ENCODE measurements at places on chromosomes 16 and 17.

- ATAC-seq = no peak
These were observed 12.4 kb downstream of the MYBBP1A start for GRCh38 chr17:4542726-4543191.

DNA sequence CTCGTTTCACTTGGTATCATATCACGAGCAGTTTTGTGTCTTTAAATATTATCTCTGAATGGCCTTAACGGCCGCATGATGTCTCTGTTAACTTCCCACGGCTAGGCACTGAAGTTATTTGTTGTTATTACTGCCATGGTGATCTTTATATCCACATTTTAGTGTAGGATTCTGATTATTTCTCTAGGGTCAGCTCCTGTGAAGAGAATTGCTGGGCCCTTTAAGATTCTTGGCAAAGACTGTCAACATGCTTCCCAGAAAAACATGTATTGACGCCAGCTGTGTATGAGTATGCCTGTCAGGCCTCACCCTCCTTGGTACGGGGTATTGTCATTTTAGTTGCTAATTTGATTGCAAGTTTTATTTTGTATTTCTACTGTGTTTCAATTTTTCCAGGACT is 263.5 kb downstream of the SNX29 start:
- ATAC-seq = 0 out of 3 replicates have a peak, but pooled peaks have one; percentile 38

DNA sequence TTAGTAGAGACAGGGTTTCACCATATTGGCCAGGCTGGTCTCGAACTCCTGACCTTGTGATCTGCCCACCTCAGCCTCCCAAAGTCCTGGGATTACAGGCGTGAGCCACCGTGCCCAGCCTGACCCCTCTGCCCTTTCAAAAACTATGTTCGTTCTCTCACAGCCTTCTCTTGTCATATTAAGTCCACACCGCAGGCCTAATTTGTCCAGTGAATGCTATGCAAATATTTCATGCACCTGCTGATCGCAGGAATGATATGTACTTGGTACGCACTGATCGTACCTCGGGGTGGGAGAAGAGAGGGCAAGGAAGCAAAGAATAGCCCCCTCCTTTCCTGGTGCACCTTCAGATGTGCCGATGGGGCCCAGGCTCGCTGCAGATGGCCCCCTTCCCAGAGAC is 3.0 kb upstream of the BIRC5 start:
- ATAC-seq = no peak

GRCh38 chr17:61504697-61505096 is 52.5 kb downstream of the TBX4 start:
- peak; percentile 90 for ATAC-seq

DNA sequence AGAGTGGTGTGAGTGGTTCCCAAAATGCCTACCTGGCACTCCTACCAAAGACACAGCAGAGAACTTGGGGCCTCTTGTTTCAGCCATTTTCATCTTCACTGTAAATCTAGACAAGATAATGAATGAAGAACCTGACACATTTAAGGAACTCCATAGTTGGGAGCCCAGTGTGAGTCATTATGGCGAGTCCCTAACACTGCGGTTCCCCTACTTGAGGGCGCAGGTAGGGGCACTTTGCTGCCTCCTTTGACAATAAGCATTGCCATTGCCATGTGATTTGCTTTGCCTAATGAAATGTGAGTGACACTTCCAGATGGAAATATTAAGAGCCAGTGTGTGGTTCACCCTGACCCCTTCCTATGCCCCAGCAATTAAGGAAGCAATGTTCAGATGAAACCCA is 517.6 kb downstream of the MAF start:
- ATAC-seq = no peak

- peak; percentile 82 for ATAC-seq
These were observed 574 bp downstream of the MPP3 start for GRCh38 chr17:43832168-43832975.

DNA sequence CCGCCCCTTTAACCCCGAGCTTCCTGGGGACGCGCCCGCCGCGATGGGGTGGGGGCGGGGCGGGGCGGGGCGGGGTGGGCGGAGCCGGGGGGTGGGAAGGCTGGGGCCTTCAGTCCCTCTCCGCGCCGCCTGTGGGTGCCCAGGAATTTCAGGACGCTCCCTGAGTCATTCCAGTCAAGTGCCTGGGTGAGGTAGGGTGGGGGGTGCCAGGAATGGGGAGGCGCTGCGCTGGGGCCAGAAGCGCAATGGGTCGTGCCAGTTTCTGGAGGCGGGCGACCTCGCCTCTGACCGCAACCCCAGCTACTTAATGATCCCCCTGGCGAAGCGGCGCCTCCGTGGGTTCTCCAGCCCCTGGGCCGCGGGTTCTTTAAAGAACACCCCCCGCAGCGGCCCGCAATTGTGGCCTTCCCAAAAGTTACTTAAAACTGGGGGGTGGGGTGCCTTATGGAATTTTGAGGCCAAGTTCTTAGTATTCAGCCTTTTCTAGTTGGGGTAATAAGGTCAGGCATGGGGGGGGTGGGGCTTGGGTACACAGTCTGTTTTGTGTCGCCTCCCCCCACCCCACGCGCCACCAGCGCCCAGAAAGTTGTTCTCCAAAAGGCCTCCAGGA is 826 bp upstream of the GSE1 start:
- peak; percentile 42 for ATAC-seq

DNA sequence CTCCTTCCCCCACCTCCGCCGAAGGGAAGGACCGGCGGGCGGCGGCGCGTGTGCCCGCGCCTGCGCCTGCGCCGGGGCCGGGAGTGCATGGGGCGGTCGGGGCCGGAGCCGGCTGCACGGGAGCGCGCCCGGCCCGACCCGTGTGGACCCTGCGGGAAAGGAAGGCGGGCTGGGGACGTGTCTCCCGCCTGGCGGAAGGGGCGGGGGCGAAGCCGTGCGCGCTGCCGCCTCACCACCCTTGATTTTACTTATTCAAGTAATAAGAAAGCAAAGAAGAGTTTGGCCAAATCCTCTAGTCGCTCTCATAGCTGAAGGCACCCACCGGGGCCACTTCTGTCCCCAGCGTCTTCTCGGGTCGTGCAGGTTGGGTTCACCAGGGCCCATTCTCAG is 596 bp upstream of the PFN1 start:
- peak; percentile 67 for ATAC-seq

DNA sequence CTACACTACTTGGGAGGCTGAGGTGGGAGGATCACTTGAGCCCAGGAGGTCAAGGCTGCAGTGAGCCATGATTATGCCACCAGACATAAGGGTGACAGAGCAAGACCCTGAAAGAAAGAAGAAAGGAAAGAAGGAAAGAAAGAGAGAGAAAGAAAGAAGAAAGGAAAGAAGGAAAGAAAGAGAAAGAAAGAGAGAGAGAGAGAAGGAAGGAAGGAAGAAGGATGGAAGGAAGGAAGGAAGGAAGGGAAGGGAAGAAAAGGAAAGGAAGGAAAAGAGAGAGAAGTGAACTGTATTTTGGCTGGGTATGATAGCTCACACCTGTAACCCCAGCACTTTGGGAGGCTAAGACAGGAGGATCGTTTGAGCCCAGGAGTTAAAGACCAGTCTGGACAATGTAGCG is 24.3 kb upstream of the PYY start:
- no peak for ATAC-seq

GRCh38 chr17:63442549-63443035 is 3.5 kb downstream of the CYB561 start:
- peak; percentile 51 for ATAC-seq

GRCh38 chr16:67975321-67976105 is 4.8 kb downstream of the DPEP3 start:
- no peak for ATAC-seq

GRCh38 chr17:17993366-17993765 is 20.7 kb downstream of the DRC3 start:
- ATAC-seq = no peak

DNA sequence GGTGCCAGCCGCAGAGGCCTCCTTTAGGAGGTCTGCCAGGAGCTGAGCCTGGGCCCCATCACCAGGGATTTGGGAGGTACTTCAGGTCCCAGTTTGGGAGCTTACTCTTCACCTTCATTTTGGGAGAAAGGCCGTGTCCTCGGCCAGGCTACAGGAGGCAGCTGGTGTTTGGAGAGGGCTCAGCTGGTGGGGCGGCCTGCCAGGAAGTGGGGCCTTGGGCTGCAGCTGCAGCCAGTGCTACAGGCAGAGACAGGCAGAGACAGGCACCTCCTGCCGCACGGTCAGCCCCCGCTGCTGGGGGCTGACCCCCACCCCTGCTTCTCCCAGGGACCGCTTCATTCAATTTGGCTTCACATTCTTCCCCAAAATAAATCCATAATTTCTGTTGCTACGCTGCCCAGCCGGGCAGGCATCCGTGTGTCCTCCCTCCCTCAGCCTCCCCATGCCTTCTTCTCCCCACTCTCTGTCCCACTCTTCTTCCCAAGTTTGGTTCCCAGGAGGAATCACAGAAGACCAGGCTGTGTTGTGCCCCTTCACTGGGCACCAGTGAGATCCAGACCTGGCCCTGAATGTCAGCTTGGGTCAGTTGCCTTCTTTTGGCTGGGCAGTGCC is 6.1 kb downstream of the TMEM235 start:
- ATAC-seq = no peak

DNA sequence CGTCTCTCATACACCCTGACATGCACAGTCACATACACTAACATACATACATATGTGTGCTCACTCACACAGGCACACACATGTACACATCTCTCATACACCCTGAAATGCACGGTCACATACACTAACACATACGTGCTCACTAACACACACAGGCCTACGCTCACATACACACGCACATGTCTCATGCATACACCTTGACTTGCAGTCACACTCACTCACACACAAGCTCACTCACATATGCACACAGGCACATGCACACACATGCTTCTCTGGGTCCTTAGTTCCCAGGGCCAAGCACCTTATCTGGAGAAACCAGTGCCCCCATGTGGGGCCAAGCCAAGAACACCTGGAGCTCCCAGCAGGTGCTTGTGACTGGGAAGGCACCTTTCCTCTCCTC is 240.3 kb downstream of the RBFOX3 start:
- ATAC-seq = no peak

DNA sequence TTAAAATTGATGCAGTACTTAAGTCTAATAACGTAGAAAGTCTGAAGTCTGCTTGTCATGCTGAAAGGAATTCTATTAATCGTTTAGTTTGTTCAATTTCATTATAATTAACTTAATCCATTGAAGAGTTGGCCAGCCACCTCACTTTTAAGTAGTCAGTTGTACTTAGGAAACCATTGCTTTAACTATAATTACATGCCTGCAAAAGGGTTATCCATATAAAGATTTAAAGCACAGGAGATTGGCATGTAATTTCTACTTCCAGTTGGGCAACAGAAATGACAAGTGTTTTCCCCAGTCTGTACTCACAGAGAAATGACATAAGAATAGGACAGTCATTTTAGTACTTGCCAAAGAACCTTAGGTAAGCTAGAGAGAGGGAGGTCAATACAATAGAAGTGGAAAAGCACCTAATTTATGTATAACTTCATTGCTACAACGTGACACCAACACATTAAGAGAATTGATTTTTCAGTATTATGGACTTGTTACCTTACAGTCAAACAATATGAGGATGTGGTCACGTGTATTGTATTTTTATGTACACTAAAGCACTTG is 3.7 kb upstream of the USP32 start:
- no peak for ATAC-seq

GRCh38 chr16:70512456-70512855 is 10.9 kb downstream of the COG4 start:
- peak; percentile 71 for ATAC-seq

GRCh38 chr16:30409125-30410060 is 2.0 kb downstream of the ZNF771 start:
- peak; percentile 81 for ATAC-seq

DNA sequence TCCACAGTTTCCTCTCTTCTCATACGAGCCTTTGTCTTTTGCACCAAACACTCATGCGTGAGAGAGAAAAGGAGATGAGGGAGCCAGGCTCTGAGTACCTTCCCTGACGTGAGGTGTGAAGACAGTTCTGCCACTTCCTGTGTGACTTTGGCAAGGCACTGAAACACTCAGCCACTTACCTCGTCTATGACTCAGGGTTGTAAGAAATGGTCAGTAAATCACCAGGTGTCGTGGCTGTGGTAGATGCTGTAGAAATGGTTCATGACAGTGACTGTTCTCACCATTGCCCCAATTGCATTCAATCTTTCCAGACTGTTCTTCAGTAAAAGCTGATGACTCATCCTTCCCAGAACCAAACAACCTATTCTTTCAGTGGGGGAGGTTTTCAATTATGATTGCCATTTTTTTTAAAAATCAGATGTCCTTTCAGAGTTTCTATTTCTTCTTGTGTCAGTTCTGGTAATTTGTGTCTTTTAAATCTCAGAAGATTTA is 49.2 kb upstream of the CBFA2T3 start:
- ATAC-seq = no peak

GRCh38 chr17:68382582-68383085 is 74.7 kb downstream of the WIPI1 start:
- no peak for ATAC-seq

- ATAC-seq = no peak
These were observed 150.2 kb upstream of the GSE1 start for GRCh38 chr16:85462714-85463611.

DNA sequence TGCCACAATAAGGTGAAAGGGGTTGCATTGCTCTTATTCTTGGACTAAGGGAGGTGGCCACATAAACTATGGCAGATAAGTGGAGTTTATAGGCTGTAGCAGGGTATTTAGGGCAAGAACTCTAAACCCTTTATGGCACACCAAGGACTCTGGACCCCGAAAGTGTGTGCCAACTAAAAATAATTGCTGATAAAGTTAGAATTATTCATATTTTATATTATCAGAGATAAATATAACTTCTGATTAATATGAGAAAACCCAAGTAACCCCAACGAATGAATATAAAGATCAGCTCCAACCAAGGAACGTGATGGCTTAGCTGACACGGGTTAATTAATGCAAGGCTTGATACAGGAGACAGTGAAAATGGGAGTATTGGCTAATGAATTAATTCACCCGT is 8.8 kb upstream of the SDR42E1 start:
- ATAC-seq = no peak

DNA sequence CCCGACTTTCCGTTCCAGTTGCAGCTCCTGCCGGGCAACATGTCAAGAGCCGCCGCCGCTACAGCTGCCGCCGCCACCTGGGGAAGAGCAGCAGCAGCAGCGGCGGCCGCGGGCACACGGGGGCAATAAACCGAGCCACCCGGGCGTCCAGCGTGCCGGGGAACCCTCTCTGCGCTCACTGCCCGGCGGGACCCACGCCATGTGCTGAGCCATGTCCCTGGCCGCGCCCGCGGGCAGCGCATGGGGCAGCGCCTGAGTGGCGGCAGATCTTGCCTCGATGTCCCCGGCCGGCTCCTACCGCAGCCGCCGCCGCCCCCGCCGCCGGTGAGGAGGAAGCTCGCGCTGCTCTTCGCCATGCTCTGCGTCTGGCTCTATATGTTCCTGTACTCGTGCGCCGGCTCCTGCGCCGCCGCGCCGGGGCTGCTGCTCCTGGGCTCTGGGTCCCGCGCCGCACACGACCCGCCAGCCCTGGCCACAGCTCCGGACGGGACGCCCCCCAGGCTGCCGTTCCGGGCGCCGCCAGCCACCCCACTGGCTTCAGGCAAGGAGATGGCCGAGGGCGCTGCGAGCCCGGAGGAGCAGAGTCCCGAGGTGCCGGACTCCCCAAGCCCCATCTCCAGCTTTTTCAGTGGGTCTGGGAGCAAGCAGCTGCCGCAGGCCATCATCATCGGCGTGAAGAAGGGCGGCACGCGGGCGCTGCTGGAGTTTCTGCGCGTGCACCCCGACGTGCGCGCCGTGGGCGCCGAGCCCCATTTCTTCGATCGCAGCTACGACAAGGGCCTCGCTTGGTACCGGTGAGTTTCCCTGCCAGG is 604 bp downstream of the HS3ST3B1 start:
- peak; percentile 2 for ATAC-seq

Measured in SK-N-SH treated with all-trans-retinoic acid at 6 μM for 48 hours (cell line).